Suppressor macrophage treated with lipopolysaccharide for 1 hour (primary cell): ENCODE measurements at places on chromosomes 13 and 19.

DNA sequence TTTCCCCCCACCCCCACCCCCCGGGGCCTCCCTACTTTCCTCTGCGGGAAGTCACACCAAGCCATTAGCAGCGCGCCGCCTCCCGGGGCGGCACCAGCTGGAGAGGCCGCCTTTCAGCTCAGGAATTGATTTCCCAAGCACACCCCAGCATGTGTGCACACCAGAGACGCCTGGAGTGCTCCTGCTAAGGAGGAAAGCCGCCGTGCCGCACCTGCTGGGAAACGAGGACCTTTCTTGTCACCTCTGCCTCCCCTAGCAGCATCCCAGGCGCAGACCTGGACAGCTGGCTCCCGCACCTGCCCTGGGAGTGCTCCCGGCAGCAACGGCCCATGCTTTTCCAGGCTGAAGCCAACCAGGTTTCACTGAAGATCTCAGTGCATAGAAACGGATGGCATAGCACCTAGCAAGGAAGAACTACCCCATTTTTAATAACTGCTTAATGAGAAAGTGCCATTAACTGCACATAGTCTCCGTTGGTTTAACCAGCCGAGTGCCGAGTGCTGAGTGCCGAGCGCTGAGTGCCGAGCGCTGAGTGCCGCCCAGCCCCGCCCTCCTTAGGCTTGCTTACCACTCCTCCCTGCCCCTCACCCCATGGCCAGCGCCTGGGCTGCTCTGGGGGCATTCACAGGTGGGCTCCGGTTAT lies 165.0 kb downstream of the USP12 start:
- DNase-seq = no peak

DNA sequence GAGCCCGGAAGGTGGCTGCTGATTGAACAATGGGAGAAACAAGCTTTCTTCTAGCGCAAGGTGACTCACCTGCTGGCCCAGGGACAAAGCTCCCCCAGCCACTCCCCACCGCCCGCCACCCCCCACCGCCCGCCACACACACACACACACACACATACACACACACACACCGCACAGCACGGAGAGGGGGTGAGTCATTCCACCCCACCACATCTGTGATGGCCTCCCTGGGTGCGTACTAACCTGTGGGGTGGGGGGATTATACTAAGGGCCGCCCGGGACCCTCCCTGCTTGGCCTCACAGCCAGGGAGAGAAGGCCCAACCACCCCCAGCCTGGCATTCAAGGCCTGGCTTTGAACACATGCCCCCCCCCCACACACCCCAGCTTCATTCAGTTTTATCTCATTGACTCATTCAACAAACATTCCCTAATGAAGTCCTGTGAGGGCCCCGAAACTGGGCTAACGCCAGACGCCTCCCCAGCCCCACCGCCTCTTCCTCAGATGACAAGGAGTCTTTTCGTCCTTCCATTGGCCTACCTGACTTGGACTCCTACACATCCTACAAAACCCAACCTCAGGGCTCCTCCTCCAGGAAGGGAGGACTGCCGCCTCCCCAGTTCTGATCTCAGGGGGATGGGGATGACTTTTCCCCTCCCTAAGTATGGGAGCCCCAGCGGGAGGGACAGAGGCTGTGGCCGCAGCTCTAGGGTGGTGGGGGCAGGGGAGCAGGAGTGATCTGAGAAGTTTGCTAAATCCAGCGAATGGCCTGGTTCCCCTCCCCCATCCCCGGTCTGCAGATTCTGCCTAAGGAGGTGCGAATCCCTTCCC lies 5.8 kb upstream of the ONECUT3 start:
- no peak for DNase-seq

- no peak for DNase-seq
Measured at GRCh38 chr13:110388108-110388943, 81.2 kb downstream of the COL4A2 start.

GRCh38 chr19:58361900-58362271 lies 665 bp downstream of the ZNF497 start:
- peak; percentile 55 for DNase-seq

- peak; percentile 46 for DNase-seq
Measured at GRCh38 chr19:50478901-50479715, 2.5 kb upstream of the GARIN5A start.

GRCh38 chr19:29409076-29409862 lies 116.5 kb upstream of the VSTM2B start:
- no peak for DNase-seq

- DNase-seq = no peak
Measured at GRCh38 chr13:40910324-40911050, 108.6 kb downstream of the ELF1 start.

GRCh38 chr19:30703645-30704044 lies 331.5 kb downstream of the ZNF536 start:
- DNase-seq = no peak
